ENCODE measurements at places on chromosomes 7 and 10. TPM values are rescaled to one million over a fixed set of nuclear protein-coding genes. Genes with fewer than 3 reads are reported as not detected.

IGFBP3 gene
- total RNA-seq, result 20.5 TPM

DTX2 gene
- total RNA-seq, result 29.0 TPM

SKIDA1 gene
- total RNA-seq, result 0.30 TPM

MDH2 gene
- 93.6 TPM for total RNA-seq

TEX36 gene
- total RNA-seq, result not detected

CYCS gene
- 45.0 TPM for total RNA-seq

DNA sequence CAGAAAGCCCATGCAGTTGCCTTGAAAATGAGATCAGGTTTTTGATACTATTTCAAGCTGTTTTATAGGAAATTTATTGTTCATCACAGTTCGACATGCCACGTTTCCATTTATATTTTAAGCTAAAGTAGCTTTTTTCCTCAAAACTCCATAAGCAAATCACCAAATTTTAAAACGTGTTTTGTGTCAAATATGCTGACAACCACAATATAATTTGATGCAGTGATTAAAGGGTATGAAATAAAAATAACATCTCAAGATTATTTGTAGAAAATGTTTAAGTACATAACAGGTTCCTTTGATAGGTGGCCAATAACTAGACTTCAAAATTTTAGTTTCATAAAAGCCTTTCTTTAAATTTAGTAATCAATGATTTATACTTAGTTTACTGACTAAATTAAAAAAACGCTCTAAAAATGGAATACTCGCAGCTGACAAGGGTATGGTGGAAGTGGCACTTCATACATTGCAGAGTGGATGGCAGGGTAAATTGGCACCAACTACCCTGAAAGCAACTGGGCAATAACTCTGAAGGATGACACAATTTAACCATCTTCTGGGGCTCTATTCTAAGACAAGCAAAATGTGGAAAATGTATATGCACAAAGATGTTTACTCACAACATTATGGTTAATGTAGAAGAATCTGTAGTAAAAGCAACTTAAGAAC lies 481.6 kb downstream of the TNS3 start:
- no peaks in the 10 kb centered on the region for H3K27me3 ChIP-seq
- H3K4me1 ChIP-seq, result no peaks in the 10 kb centered on the region
- no peak for DNase-seq
- H3K36me3 ChIP-seq, result no peaks in the 10 kb centered on the region
- no peak overlapping the region for H3K4me3 ChIP-seq

DNA sequence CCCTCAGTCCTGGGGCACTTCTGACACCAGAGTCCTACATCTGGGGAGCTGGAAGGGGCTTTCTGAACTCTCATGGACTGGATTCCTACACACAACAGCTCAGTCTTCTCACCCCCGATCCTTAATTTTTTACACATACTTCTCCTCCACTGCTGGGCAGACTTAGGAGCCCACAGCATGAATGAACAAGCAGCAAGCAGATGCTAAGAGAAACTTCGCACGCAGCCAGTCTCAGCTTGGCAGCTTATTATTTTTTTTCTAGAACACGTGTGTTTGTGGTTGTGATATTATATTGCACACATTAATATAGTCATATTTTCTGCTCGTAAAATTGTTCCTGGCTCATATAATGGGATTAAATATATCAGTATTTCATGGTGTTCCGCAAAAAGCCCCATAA lies 50.9 kb upstream of the LOXL4 start:
- no peaks in the 10 kb centered on the region for H3K36me3 ChIP-seq
- H3K27me3 ChIP-seq, result no peaks in the 10 kb centered on the region
- H3K4me3 ChIP-seq, result no peak overlapping the region
- no peak for DNase-seq
- H3K27ac ChIP-seq, result no peak overlapping the region

GRCh38 chr7:28478656-28479055 lies 66.3 kb downstream of the CREB5 start:
- no peaks in the 10 kb centered on the region for H3K4me1 ChIP-seq
- no peaks in the 10 kb centered on the region for H3K36me3 ChIP-seq
- DNase-seq, result no peak
- H3K27me3 ChIP-seq, result no peaks in the 10 kb centered on the region

- no peaks in the 10 kb centered on the region for H3K4me1 ChIP-seq
- no peak for DNase-seq
- no peak overlapping the region for H3K27ac ChIP-seq
- no peaks in the 10 kb centered on the region for H3K27me3 ChIP-seq
Measured at GRCh38 chr10:3418041-3418754, 245.6 kb upstream of the PITRM1 start.

DNA sequence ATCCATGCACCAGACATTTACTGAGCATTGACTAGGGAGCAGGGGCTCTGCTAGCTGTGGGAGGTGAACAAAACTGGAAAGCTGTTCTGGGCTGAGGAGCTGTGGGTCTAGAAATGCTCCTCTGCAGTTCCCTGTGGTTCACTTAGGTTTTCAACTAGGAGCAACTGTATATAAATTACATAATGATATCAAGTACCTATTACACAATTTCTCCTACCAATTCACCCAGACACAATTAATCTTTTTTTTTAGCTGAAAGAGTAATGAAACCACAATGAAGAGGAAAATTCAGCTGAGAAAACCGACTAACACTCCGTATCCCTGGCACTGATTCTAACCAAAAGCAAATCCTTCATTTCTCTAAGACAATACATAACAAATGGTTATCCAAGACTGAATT lies 39.4 kb downstream of the COL28A1 start:
- no peak for DNase-seq
- H3K27ac ChIP-seq, result no peak overlapping the region
- H3K4me3 ChIP-seq, result no peak overlapping the region
- H3K36me3 ChIP-seq, result no peaks in the 10 kb centered on the region
- no peaks in the 10 kb centered on the region for H3K4me1 ChIP-seq

DNA sequence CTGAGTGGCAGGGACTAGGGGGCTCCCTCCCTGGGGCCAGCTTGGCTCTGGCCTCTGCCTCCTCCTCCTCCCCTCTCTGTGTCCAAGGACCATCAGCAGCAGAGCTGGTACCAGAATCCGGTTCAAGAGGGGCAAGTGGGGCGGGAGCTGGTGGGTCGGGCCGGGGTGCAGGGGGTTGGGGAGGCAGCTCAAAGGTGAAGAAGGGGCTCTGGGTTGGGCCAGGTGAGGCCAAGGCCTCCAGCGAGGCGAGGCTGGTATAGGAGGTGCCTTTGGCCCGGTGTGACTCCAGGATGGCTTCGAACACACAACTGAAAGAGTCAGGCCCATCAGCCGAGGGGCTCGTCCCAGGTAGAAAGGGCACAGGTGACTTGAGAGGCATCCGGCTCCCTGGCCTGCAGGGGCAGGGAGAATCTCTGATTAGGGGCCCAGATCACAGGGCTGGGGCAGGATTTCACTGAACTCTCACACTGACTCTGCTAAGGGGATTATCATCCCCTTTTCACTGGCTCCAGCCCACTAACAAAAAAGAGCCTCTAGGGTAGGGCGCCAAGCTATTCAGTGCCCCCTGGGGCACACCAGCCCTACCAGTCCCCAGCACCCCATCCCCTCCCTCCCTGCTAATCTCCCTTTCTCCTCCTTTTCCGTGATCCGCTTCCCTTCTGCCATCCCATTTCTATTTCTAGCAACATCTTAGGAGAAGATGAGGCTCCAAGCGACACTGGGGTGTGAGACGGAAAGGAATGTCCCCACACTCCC lies 4.6 kb downstream of the PSD start:
- H3K27me3 ChIP-seq, result peaks cover 89% of the 10 kb centered on the region
- no peaks in the 10 kb centered on the region for H3K36me3 ChIP-seq
- H3K4me1 ChIP-seq, result peaks cover 14% of the 10 kb centered on the region
- no peak overlapping the region for H3K4me3 ChIP-seq
- DNase-seq, result no peak

- H3K36me3 ChIP-seq, result no peaks in the 10 kb centered on the region
- H3K4me1 ChIP-seq, result peaks cover 5% of the 10 kb centered on the region
- no peak overlapping the region for H3K4me3 ChIP-seq
- no peak overlapping the region for H3K27ac ChIP-seq
- no peaks in the 10 kb centered on the region for H3K27me3 ChIP-seq
Measured at GRCh38 chr10:110556969-110557601, 10.4 kb upstream of the SMC3 start.

DNA sequence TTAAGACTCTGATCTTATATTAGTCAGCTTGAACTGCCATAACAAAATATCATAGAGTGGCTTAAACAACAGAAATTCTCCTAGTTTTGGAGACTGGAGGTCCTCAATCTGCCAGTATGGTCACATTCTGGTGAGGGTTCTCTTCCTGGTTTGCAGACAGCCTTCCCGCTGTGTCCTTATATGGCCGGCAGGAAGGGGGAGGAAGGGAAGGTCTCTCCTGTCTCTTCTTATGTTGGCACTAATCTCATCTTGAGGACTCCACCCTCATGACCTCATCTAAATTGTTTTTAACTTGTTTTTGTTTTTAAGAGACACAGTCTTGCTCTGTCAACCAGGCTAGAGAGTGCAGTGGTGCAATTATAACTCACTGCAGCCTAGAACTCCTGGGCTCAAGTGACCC lies 53.1 kb downstream of the VPS41 start:
- H3K4me1 ChIP-seq, result no peaks in the 10 kb centered on the region
- no peaks in the 10 kb centered on the region for H3K27me3 ChIP-seq
- H3K36me3 ChIP-seq, result peaks cover 3% of the 10 kb centered on the region
- no peak overlapping the region for H3K27ac ChIP-seq
- no peak overlapping the region for H3K4me3 ChIP-seq

- H3K27me3 ChIP-seq, result no peaks in the 10 kb centered on the region
- H3K4me1 ChIP-seq, result peaks cover 11% of the 10 kb centered on the region
- no peak overlapping the region for H3K4me3 ChIP-seq
Measured at GRCh38 chr10:4136121-4136520, 351.1 kb upstream of the KLF6 start.

- no peaks in the 10 kb centered on the region for H3K36me3 ChIP-seq
- H3K4me3 ChIP-seq, result no peak overlapping the region
- H3K27me3 ChIP-seq, result no peaks in the 10 kb centered on the region
- H3K4me1 ChIP-seq, result no peaks in the 10 kb centered on the region
Measured at GRCh38 chr10:35212856-35213255, 86.2 kb downstream of the CREM start.

GRCh38 chr10:11304906-11305585 lies 287.4 kb downstream of the CELF2 start:
- no peak overlapping the region for H3K4me3 ChIP-seq
- H3K27me3 ChIP-seq, result no peaks in the 10 kb centered on the region
- no peak for DNase-seq
- H3K4me1 ChIP-seq, result no peaks in the 10 kb centered on the region
- H3K27ac ChIP-seq, result no peak overlapping the region

DNA sequence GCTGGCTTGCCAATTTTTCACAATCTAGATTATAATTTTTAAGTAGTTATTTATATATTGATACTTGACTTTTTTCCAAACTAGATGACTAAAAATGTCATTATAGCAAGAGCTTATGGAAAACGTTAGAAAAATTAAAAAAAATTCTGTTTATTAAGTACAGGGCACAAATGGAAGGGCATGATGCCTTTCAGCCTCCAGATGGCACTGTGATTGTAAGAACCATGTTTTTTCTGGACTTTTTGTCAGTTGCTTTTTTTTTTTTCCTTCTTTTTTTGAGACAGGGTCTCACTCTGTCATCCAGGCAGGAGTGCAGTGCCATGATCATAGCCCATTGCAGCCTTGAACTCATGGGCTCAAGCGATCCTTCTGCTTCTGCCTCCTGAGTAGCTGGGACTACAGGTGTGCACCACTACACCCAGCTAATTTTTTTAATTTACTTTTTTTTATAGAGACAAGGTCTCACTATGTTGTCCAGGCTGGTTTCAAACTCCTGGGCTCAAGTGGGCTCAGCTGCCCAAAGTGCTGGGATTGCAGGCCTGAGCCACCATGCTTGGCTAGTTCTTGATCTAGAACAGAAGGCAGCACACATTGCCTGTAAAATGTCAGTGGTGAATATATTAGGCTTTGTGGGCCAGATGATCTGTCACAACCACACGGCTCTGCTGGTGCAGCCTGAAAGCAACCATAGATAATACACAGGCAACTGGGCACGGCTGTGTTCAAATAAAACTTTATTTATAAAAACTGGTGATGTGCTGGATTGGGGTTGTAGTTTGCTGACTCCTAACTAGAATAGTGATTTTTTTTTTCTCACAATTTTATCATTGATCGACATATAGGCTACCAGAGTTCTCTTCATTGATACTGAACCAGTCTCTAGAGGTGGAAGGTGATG lies 27.4 kb downstream of the UCMA start:
- DNase-seq, result no peak
- H3K4me1 ChIP-seq, result no peaks in the 10 kb centered on the region
- no peaks in the 10 kb centered on the region for H3K27me3 ChIP-seq
- no peaks in the 10 kb centered on the region for H3K36me3 ChIP-seq

- no peak overlapping the region for H3K27ac ChIP-seq
- H3K36me3 ChIP-seq, result no peaks in the 10 kb centered on the region
- H3K4me3 ChIP-seq, result no peak overlapping the region
- H3K27me3 ChIP-seq, result no peaks in the 10 kb centered on the region
- peaks cover 13% of the 10 kb centered on the region for H3K4me1 ChIP-seq
Measured at GRCh38 chr10:62264702-62265436, 3.8 kb downstream of the RTKN2 start.

- no peak for DNase-seq
- H3K27ac ChIP-seq, result no peak overlapping the region
- no peak overlapping the region for H3K4me3 ChIP-seq
- H3K27me3 ChIP-seq, result no peaks in the 10 kb centered on the region
- H3K4me1 ChIP-seq, result no peaks in the 10 kb centered on the region
Measured at GRCh38 chr7:50507898-50508470, 57.2 kb downstream of the DDC start.

GRCh38 chr10:110208614-110209453 lies 1.4 kb downstream of the MXI1 start:
- peaks cover 27% of the 10 kb centered on the region for H3K4me1 ChIP-seq
- peak overlapping the region; percentile 91 for H3K4me3 ChIP-seq
- H3K36me3 ChIP-seq, result no peaks in the 10 kb centered on the region
- no peak for DNase-seq

DNA sequence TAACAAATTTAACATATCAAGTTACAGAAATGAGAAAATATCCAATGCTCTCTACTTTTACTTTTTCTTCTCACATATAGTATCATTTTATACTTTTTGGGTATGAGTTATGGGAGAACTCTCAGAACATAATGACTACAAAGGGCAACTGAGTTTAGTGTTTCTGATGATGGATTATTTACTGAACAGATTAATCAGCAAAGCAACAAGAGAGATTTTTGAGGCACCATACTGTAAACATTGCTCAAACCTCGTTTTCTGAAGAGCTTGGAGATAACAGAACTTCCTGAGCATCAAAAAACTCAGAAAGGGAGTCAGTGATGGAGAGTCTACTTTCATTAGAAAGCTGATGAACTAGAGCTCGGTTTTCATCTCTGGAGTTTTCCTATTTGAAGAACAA lies 84.8 kb upstream of the GSDME start:
- no peaks in the 10 kb centered on the region for H3K4me1 ChIP-seq
- no peak overlapping the region for H3K27ac ChIP-seq
- no peaks in the 10 kb centered on the region for H3K27me3 ChIP-seq
- DNase-seq, result no peak
- H3K4me3 ChIP-seq, result no peak overlapping the region

GRCh38 chr10:9781666-9782065 lies 1236.0 kb upstream of the CELF2 start:
- no peak for DNase-seq
- H3K4me3 ChIP-seq, result no peak overlapping the region
- no peaks in the 10 kb centered on the region for H3K36me3 ChIP-seq
- no peaks in the 10 kb centered on the region for H3K4me1 ChIP-seq
- H3K27me3 ChIP-seq, result no peaks in the 10 kb centered on the region

Data from T-cell (primary cell).